Stimulated activated CD4-positive, alpha-beta T cell treated with anti-CD3 and anti-CD28 coated beads, TNF-alpha, amount 100 ng/mL, for 48 hours (primary cell): ENCODE measurements at places on chromosomes 3 and 15.

- DNase-seq: no peak
Measured at GRCh38 chr15:89749951-89750559, 994 bp downstream of the MESP1 start.

DNA sequence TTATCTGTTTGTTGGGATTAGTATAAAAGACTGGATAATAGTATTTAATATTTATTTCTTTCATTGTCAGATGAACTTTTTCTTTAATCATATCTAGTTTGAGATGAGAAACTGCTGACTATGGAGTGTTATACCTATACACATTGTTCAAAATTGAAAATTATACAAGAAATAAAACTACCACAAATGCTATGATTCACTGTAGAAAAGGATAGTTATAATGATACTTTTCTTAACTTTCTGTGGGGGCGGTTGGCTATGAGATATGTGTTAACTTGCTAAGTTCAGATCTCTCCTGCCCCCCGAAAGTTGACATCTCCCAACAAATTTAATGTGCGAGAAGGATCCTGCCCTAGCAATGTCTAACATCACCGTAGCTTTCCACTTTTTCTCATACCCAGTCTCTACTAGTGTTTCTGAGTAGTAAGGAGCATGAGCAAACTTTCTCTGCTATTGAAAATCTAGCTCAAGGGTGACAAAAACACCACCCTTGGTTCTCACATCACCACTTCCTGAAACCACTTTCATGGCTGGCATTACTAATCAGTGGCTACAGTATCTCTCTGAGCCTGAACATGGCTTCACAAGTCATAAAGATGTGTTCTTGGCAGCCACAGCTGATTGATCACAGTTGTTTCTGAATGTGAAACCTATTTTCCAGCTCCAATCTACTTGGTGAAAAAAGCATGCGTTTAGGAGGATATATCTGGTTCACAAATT, 15.8 kb upstream of the SAMMSON start:
- no peak for DNase-seq

- no peak for DNase-seq
Measured at GRCh38 chr15:95734422-95735316, 595.8 kb upstream of the NR2F2 start.

DNA sequence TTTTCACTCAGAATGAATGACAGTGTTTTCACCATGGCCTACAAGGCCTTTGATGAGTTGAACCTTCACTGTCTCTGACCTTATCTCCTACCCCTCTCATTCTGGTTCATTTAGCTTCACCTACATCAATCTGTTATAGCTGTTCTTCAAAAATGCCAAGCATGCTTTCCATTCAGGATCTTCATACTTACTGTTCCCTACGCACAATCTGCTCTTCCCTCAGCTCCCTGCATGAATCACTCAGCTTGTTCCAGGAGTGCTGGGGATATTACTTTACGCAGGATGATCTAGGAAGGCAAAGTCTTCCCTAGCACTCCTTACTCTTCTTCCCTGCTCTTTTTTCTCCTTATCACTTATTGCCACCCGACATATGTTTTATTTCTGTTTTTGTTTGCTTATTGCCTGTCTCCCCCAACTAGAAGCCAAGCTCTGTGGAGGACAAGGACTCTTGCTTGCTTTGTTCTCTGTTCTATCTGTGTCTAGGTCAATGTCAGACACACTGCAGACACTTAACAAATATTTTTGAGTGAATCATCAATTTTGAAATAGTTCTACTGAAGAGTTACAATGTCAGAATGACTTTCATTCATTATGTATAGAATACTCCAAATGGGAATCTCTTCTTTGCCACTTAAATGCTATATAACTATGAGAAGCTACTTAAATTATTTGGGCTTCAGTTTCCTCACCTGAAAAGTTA, 238.3 kb upstream of the FEZF2 start:
- DNase-seq: no peak
